ENCODE measurements at places on chromosomes 16 and 17.

DNA sequence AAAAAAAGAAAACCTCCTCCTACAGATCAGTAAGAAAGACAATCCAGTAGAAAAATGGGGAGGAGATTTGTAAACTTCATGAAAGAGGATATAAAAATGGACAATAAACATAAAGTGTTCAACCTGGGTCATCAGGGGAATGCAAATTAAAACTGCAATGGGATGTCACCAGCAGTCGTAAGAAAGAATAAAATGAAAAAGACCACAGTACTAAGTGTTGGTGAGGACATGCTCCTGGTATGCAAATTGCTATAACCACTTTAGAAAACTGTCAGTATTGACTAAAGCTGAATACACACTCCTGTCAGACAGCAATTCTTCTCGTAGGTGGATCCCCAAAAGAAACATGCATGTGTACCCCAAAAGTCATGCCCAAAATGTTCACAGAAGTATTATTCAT, 265.3 kb upstream of the CACNG5 start:
- DNase-seq = no peak

DNA sequence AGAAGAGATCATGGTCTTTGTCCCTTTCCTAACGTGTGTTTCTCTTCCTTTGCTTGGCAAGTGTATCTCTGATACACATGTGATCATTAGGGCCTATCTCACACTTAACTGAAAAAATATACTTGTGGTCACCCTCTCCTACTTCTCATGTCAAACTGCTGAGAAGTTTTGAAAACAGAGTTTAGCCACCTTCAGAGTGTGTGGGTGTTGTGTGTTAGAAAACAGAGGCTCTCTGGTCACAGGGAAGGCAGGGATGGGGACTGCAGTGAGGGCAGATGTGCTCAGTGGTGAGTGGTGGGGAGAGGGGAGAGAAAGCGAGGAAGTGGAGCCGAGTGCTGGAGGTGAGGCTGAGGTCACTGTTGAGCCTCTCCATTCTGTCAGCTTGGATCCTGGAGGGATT, 29.4 kb downstream of the GRB7 start:
- no peak for DNase-seq

- no peak for DNase-seq
Observed at GRCh38 chr16:3029491-3030221, 5.8 kb downstream of the THOC6 start.

DNA sequence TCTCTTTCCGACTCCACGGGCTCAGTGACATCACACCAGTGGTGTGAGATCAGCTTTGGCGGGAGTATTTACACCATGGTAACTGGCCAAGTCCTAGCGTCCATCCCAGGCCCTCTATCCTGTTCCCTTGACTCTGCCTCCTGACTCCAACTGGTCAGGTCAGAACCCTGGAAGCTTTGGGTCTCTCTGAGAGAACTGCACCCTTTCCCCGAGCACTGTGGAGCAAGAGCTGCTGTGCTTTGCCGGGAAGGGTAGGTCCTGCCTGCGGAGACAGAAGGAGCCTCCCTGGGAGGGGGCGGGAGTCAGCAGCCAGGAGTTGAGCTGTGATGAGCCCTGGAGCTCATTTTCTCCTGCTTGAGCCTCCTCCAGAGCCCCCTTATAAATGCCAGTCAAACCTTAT, 212.1 kb upstream of the TNRC6C start:
- DNase-seq = no peak

DNA sequence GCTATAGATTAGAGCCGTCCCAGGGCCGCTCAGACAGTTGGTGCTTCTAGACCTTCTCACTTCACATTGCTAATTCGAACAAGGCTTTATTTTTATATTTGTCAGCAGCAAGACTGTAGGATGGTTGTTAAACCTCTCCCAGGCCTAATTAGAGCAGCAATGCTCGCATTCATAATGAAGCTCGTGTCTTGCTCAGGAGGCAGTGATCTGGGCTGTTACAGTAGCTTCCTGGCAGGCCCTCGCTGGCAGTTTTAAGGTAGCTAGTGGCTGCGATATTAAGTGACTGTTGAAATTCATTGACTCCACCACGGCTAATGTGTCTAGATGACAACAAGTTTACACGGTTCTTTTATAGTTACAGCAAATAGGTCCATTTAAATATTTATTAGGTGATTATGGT, 23.2 kb upstream of the ANKFN1 start:
- no peak for DNase-seq

GRCh38 chr17:1011760-1012735, 15.1 kb downstream of the TIMM22 start:
- DNase-seq = no peak

GRCh38 chr16:28140788-28141618, 70.8 kb downstream of the XPO6 start:
- DNase-seq = no peak

DNA sequence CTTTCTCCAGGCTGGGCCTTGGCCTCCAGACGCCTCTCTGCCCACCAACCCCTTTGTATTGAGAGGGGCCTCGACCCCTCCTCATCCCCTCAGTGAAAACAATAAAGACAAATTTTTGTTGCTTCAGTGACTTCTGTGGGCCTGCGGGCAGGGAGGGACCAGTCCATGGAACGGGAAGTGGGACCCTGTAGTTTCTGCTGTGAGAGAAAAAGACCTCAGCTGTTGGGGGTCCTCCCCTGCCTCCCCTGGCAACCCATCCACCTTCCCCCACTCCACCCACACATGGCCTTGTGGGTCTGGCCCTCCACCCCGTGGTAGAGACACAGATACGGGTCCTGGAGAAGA, 3.5 kb downstream of the PPY start:
- no peak for DNase-seq

DNA sequence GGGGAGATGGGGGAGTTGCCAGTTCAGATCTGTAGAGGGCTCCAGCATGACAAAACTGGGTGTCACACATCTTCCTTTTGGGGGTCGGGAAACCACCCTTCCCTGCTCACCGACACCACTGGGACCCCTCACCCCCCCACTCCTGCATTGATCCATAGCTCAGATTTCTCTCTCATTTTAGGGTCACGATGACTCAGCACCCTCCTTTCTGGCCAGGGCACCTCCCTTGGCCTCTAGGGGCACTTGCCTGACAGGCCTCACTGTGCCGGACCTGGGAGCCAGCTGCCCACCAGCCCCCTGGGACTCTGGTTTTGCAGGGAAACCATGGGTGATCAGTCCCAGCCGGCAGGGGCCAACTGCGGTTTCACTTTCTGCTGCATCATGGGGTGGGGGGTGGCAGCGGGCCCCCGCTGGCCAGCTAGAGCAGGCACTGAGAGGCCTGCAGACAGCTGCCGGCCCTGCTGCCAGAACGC, 239.4 kb downstream of the MRTFB start:
- no peak for DNase-seq

GRCh38 chr16:11270602-11271162, 1.6 kb upstream of the TNP2 start:
- no peak for DNase-seq

GRCh38 chr17:10151667-10152496, 46.5 kb downstream of the GAS7 start:
- no peak for DNase-seq

DNA sequence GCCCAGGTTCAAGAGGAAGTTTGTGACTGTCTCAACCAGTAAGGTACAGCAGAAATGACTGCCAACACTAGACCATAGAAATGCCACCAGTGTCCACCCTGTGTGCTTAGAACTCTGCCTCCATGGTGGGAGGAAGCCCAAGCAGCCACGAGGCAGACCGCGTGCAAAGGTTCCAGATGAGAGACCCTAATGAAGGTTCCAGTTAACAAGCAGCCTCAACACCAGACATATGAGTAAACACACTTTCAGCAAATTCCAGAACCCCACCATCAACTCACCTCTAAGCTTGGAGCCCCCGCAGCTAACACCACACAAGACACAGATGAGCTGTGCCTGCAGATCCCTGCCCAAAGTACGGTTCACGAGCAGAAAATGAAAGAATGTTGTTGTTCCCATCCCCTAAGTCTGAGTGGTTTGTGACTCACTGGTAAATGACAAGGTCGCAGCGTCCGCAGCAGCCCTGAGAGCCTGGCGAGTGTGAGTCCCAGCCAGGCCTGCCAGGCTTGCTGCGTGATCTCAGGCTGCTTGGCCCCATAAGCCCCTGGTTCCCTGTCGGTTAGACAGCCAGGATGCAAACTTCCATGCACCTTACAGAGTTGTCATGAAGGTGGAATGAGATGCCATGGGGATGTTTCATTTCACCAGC, 193.7 kb downstream of the C16orf95 start:
- DNase-seq = no peak

- DNase-seq = no peak
Observed at GRCh38 chr17:28317966-28318758, 838 bp upstream of the TMEM97 start.

- no peak for DNase-seq
Observed at GRCh38 chr16:3949946-3950342, 69.4 kb upstream of the CREBBP start.

GRCh38 chr16:66701026-66701425, 4.5 kb upstream of the CMTM4 start:
- DNase-seq = no peak

- DNase-seq = no peak
Observed at GRCh38 chr16:82094942-82095540, 60.0 kb downstream of the HSD17B2 start.

- DNase-seq = no peak
Observed at GRCh38 chr17:66791347-66791746, 43.6 kb upstream of the CACNG5 start.

GRCh38 chr17:59315866-59316265, 15.6 kb upstream of the YPEL2 start:
- DNase-seq = no peak

DNA sequence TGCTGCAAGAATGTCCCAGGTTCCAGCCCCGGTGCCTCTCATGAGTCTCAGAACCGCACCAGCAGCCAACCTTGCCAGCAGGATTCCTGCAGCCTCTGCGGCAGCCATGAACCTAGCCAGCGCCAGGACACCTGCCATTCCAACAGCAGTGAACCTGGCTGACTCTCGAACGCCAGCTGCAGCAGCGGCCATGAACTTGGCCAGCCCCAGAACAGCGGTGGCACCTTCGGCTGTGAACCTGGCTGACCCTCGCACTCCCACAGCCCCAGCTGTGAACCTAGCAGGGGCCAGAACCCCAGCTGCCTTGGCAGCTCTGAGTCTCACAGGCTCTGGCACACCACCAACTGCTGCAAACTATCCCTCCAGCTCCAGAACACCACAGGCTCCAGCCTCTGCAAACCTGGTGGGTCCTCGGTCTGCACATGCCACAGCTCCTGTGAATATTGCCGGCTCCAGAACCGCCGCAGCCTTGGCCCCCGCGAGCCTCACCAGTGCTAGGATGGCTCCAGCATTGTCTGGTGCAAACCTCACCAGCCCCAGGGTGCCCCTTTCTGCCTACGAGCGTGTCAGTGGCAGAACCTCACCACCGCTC, 9.8 kb downstream of the ELOB start:
- DNase-seq = no peak

DNA sequence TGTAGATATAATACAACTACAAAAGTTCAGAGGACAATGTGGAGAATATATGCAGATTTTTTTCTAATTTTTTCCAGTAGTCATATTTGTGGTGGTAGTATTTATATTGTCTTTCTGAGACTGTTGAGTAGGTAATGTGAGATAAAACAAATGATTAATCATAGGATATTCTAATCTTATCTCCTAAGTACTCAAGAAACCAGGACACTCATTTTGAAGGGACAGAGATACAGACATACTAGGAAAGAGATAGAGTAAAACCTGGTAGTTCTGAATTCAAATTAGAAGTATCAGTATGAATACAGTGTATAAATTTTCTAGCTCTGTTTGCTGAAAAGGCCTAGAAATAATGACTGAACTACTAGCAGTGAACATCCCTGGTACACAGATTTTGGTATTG, 141.7 kb upstream of the ASIC2 start:
- DNase-seq = no peak

GRCh38 chr17:52106638-52107261, 51.8 kb downstream of the CA10 start:
- peak; percentile 14 for DNase-seq

GRCh38 chr17:77677211-77677610, 281.3 kb upstream of the TNRC6C start:
- no peak for DNase-seq

GRCh38 chr17:61393550-61393903, 6.1 kb upstream of the TBX2 start:
- no peak for DNase-seq

DNA sequence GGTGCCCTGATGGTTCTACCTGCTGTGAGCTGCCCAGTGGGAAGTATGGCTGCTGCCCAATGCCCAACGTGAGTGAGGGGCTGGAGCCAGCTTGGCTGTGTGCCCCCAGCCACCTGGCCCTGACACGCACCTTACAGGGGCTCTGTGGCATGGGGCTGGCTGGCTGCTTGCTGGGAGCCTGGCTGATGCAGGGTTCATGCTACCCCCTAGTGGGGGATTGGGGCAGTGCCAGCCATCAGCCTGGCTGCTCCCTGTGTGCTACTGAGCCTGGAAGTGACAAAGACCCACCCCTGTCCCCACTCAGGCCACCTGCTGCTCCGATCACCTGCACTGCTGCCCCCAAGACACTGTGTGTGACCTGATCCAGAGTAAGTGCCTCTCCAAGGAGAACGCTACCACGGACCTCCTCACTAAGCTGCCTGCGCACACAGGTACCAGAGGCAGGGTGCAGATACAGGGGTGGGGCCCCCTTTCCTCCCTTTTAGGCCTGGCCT, 5.7 kb downstream of the GRN start:
- DNase-seq = no peak

- no peak for DNase-seq
Observed at GRCh38 chr16:55284718-55285099, 39.3 kb upstream of the IRX6 start.

DNA sequence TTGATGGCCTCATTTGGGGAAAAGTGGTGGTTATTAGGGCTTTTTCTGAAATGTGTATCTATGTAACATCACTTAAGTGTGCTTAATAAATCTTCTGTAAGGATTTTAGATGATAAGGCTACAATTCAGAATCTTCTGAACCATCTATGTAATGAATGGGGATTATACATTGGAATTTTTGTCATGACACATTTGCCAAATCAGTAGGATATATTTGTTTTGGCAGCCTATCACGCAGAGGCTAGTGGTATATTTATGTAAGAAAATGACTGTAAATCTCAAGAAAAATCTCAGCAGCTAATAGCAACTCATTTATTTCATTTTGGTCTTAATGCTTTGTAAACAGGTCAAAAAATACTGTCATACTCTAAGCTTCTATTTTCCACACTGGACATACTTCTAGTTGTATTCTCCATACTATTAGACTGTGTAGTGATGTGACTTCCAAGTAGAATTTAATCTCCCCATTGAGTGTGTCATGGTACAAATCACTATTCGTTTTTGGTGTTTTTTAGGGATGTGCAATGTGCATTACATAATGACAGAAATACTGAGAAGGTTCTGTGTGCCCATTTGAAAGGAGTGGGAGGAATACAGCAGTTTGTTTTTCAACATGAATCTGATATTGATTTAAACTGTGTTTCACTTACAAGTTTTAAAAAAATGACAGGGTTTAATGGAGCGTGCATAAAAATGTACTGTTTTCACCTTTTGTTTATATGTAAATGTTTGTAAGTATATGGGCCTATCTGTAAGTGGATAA, 29.2 kb downstream of the CLUH start:
- no peak for DNase-seq

DNA sequence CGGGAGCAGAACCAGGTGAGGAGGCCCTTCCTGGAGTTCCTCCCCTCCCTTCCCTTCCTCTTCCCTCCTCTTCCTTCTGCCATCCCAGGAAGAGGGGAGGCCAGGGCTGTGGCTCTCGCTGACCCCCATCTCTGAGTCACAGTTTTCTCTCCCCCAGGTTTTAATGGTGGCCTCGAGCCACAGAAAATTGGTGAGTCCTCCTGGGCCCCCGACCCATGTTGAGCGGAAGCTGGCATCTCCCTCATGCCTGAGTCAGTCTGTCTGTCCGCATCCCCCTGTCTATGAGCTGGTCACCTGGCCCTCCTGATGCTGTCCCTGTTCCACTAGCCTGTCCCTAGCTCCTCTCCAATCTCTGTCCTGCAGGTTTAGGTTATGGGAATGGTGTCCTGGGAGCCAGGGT, 12.8 kb upstream of the CLDN9 start:
- DNase-seq = no peak

Measured in NCI-H2081 treated with DMSO at 0.1 percent for 48 hours (cell line).